Esophagus mucosa (tissue), 1 donor: ENCODE measurements at places on chromosomes 2 and 18. TPM values are rescaled to one million over a fixed set of nuclear protein-coding genes. Genes with fewer than 3 reads are reported as not detected.
A peak's percentile ranks its signal among the peaks of the same experiment; 100 is the strongest.

The ASIC4 gene
- not detected for total RNA-seq

The KIF1A gene
- total RNA-seq = 0.12 TPM

The ST6GAL2 gene
- 2.5 TPM for total RNA-seq

The NPHP1 gene
- total RNA-seq = 0.84 TPM

GRCh38 chr2:235116885-235117492 lies 165.2 kb downstream of the SH3BP4 start:
- ATAC-seq = peak; percentile 44

DNA sequence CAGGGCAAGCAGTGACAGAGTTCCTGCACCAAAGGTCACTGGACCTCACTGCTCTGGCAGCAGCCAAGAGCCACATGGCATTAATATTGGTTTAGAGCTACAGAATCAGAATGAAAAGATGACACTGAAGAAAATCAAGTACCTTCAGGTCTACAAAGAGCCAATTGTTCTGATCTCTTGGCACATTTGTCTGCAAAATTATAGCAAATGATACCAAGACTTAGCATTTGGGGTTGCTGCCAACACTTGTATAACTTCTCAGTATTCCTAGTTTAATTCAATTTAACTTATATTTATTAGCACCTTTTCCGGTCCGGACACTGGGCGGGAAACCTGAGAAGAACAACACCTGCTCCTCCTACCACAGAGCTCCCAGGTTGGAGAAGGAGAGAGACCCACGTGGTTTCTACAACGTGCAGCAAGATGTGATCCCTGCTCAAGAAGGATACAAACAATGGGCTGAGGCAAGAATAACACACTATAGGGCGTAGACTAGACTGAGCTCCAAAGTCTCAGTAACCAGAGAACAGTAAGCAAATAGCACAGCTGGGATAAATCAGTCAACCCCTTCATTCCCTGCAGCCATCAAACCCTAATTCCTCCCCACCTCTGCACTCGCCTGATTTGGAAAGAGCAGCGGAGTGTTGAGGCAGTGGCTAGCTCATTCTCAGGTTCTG lies 2.4 kb downstream of the LRRC30 start:
- ATAC-seq = no peak

- peak; percentile 39 for ATAC-seq
These were observed 484 bp upstream of the DARS1 start for GRCh38 chr2:135985826-135986393.

GRCh38 chr2:122179492-122180165 lies 424.2 kb downstream of the TSN start:
- no peak for ATAC-seq
